ENCODE measurements at places on chromosomes 5 and 9.

DNA sequence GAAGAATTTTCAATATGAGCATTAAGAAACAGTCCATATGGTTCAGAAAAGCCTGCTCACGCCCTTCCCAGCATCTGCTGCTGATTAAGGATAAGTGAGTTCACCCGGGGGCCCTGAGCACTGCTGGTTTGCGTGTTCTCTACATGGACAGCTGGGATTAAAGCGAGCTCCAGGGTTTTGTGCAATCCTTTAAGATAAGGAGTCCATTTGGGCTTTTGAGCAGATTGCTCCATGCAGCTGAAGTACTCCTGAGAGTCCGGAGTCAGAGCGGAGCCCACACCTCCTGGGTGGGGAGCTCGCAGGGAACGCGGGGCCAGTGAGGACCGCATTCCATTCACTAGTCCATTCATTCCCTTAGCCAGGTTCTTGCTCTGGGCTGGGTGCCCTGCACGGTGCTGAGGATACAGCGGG is 149.3 kb upstream of the COL5A1 start:
- no peak for DNase-seq

DNA sequence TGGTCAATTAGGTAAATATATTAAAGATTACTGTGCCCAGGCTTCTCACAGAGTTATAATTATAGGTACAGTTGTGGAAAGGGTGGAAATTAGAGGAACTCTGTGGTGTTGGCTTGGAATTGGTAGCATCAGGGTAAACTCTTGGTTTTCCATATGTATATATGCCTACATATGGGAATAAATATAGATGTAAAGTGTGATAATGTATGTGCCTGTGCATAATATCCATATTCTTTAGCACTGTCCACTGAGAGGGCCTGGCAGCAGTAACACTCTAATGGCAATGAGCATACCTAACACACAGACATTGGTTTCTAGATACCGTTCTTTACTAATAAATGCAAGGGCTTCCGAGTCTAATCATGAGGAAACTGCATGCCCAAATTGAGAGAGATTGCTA is 4.0 kb upstream of the PTPDC1 start:
- DNase-seq = no peak

DNA sequence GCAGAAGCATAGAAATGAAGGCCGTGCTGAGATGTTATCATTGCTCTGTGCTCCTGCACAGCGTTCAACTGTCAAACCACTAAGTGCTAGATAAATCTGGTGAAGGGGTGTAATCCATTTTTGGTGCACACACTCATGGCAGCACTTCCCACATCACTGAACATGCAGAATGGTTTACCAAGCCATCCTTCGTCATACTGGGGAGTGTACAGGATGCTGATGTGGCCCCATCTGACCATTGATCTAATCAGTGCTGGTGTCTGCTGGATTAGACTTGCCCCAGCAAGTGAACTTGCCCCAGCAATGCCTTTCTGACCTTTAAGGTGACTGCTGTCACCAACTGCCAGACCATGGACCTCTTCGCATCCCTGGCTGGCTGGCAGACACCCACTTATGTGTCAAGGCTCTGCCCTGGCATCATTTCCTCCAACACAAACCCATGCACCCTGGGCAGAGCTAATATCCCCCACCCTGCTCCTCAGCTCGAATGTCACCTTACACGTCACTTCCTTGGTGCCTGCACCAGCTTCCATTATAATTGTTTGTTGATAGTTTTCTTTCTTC is 4.2 kb upstream of the SEMA4D start:
- no peak for DNase-seq

GRCh38 chr9:127566351-127567001 is 45.6 kb upstream of the STXBP1 start:
- DNase-seq = no peak

GRCh38 chr5:5795074-5795771 is 372.7 kb downstream of the ICE1 start:
- DNase-seq = no peak

GRCh38 chr9:20559231-20559890 is 62.9 kb downstream of the MLLT3 start:
- no peak for DNase-seq
